Left lung (tissue), 14 donors: ENCODE measurements at places on chromosomes 6 and 20. TPM values are rescaled to one million over a fixed set of nuclear protein-coding genes. Genes with fewer than 3 reads are reported as not detected.

DNA sequence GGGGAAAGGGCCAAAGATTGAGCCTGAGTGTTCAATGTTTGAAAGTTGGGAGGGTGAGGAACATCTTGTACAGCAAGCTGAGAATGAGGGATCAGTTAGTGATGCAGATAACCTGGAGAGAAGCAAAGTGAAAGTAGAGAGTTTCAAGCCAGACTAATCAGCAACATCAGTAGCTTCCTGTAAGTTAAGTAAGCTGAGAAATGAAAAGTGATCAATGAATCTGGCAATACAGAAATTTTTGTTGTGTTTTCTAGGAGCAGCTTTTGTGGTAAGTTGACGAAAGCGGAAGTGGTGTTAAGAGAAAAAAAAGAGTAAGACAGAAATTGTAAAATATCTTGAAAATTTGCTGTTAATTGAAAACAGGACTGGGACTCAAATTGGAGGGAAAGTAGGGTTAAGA, 855.5 kb upstream of the MAP3K7 start:
- H3K36me3 ChIP-seq, result no peaks in the 10 kb centered on the region
- no peak for DNase-seq
- no peak overlapping the region for H3K27ac ChIP-seq

GRCh38 chr6:34897716-34898115, 8.7 kb downstream of the ANKS1A start:
- peaks cover 3% of the 10 kb centered on the region for H3K4me1 ChIP-seq
- no peak overlapping the region for H3K27ac ChIP-seq
- H3K36me3 ChIP-seq, result no peaks in the 10 kb centered on the region
- H3K4me3 ChIP-seq, result no peak overlapping the region
- no peaks in the 10 kb centered on the region for H3K27me3 ChIP-seq

DNA sequence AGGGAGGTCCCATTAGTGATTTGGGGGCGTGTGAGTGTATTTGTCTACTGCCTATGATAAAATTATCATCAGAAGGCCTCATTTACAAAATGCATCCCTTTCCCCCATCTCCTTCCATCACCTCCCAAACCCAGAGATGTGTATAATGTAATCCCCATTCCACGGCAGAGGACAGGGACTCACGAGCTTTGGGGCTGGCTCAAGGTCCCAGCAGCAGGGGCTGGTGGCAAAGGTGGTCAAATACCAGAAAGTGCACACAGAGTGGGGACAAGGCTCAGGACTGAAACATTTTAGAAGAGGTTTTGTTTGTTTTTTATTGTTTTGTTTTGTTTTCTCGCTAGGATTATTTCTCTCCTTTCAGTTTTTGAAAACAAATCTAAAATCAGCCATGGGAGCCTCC, 68.5 kb upstream of the TOP1 start:
- no peaks in the 10 kb centered on the region for H3K27me3 ChIP-seq
- no peak overlapping the region for H3K27ac ChIP-seq
- no peak for DNase-seq
- H3K4me3 ChIP-seq, result no peak overlapping the region
- no peaks in the 10 kb centered on the region for H3K4me1 ChIP-seq

Gene EYS
- 0.65 TPM for polyA plus RNA-seq

Gene LHFPL5
- not detected for polyA plus RNA-seq

Gene ELOVL2
- 4.1 TPM for polyA plus RNA-seq
